Mesenteric fat pad (tissue), 1 donor: ENCODE measurements at places on chromosomes 6 and 20. TPM values are rescaled to one million over a fixed set of nuclear protein-coding genes. Genes with fewer than 3 reads are reported as not detected.

- DNase-seq = no peak
These were observed 483.8 kb downstream of the TFAP2B start for GRCh38 chr6:51302431-51302830.

DNA sequence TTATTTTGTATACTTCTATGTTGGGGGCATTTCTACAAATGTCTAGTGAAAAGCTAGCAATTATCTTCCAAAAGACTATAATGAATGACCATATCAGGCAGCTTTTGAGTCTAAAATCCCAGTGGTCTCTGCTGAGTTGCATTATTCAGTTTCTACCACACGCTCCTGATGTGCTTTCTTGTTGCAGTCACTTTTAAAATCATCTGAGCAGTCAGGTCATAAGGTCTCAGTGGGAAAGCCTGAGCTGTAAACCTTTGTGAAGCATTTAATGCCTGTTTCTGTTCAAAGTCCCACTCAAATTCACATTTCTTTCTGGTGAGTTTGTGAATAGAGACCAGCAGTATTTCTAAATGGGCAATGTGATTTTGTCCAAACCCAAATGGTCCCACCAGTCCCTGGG is 1681.5 kb downstream of the HACE1 start:
- no peak for DNase-seq

- no peak for DNase-seq
These were observed 11.8 kb upstream of the IBTK start for GRCh38 chr6:82259389-82259788.

DNA sequence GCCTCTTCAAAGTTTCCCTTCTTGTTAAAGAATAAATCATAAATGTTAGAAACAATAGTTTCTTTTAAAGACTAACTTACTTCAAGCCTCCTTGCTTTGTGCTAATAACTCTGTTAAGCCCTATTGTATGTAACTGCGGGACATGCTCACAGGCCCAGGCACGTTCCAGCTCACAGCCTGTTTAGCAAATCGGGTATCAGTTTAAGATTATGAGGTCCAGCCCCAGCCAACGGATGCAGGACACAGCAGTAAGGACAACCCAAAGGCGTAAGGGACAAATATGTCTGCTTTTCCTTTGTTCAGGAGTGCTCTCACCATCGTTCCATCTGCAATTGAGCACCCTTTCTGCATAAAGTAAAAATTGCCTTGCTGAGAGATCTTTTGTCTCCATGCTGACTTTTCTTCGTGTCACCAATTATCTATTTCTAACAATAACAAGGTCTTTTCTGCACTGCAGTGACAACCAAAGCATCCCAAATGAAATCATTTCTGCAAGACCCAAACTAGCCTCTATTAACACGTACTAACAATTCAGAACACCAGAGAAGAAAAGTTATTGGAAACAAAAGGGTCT is 1.4 kb downstream of the C6orf52 start:
- no peak for DNase-seq

DNA sequence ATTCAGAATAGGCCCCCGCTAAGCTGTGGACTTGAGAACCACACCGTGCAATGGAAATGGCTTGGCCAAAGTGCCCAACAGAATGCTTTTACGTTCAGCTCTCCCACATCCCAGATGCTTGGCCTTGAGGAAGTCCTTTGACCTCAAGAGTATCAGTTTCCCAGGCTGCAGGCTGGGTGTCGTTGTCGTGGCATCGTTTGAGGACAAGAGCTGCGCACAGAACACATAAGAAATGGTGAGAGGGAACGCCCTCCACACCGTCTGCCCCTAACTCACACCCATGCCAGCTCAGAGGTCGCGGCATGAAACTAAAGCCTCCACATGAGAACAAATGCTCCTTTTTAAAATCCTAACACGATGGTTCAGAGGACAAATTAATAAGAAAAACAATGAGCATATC is 37.0 kb downstream of the NFATC2 start:
- no peak for DNase-seq

- DNase-seq = no peak
These were observed 66.5 kb downstream of the BANF2 start for GRCh38 chr20:17766226-17766625.

DNA sequence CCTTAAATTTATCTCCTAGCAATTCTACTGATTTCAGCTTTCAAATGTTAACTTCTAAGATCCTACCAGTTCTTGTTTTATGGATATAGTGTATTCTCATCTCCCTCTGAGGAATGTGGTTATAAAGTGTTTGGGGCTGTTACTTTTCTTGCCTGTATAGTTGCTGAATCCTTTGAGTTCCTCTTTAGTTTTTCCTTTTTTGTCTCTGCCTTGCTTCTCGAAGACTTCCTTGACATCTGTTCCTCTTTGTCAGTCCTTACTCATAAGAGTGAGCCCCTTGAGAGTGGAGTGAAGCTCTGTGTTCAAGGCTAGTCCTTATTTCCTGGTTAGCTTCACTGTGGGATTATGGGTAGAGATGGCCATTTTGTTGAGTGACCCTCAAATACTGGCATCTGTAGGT is 84.6 kb downstream of the ELOVL4 start:
- no peak for DNase-seq

GRCh38 chr20:49446808-49447207 is 35.7 kb downstream of the KCNB1 start:
- peak; percentile 92 for DNase-seq

TFAP2C gene
- 1.3 TPM for total RNA-seq

GRCh38 chr20:3218307-3218988 is 9.2 kb downstream of the ITPA start:
- DNase-seq = peak; percentile 94

APOM gene
- total RNA-seq = 3.3 TPM

GHRH gene
- not detected for total RNA-seq

DEFB124 gene
- 1.7 TPM for total RNA-seq

- DNase-seq = no peak
These were observed 26.1 kb downstream of the TUBB2B start for GRCh38 chr6:3201388-3201787.

HSPA1L gene
- total RNA-seq = 0.84 TPM

DNA sequence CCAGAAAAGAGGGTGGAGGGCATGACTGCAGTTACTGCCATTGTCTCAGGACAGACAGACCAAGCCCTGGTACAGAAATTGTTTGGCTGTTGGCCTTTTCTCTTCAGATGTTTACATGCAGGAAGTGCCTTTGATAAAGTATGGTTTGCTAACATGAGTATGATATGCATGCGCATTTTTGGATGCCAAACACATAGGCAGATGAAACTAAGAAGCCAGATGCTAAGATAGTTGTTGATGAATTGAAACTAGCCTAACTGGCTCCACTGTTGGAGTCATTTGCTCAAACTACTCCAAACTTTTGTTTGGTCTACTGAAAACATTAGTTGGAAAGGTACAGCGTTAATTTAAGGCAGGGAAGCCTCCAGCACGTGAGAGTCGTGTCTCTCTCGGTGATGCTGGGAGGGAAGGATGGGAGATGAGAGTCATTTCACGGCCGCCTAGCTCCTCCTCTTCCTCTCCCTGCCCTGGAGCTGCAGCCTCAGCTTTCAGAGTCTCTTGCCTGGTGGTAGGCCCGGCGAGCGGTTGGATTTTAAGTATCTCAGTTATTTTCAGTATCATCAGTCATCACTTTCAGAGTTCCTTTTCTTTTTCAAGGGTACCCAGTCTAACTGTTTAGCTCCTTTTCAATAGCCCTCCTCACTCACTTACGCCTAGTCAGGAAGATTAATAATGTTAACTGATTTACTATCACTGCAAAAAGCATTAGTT is 29.7 kb downstream of the RREB1 start:
- no peak for DNase-seq

- no peak for DNase-seq
These were observed 13.2 kb upstream of the RNF8 start for GRCh38 chr6:37340639-37340943.

DNA sequence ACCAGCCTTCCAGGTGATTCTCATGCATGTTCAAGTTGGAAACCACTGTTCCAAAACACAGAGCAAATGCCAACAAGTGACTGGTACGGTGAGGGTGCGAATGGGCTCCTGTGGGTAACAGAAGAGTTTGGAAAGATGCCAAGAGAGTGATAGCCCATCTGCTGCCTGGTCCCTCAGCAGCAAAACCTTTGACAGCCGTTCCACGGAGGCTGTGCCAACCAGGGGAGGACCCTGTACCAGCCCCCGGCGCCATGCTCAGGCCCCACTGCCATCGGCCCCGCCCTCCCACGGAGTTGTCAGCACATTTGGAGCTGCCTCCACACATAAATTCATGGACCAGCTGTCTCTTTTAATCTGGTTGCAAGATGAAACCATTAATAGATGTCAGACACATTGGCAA is 4.4 kb upstream of the PTPRT start:
- no peak for DNase-seq

DNA sequence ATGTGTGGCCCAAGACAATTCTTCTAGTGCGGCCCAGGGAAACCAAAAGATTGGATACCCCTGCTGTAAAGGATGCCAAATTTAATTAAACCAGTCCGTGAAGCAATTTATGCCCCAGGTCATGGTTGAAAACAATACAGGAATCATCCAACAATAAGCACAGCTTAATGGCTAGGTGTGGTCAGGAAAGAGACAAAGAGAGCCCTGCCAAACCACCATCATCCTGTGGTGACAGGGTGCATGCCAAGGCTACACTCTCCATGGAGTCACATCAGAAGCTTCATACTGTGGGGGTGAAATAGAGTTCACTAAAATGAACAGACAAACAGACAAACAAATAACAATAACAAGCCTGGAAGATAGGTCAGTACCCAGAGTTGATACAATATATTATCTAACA is 62.7 kb downstream of the DZANK1 start:
- no peak for DNase-seq

DNA sequence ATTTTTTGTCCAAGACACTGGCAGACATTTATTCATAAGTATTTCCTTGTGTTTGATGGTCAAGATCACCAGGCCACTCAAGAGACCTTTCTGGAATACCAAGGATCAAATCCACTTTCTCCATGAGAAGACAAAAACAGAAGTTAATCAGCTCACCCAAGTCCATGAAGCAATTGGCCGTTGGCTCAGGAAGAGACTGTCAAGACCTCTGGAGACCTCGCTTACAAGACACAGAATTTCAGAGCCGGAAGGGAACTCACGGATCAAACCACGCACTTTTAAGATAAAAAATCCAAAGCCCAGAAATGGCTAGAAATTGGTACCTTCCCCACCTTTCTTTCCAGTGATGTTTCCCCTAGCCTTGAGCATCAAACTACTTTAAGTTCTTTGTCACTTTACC is 3.3 kb downstream of the TRERF1 start:
- no peak for DNase-seq

DNA sequence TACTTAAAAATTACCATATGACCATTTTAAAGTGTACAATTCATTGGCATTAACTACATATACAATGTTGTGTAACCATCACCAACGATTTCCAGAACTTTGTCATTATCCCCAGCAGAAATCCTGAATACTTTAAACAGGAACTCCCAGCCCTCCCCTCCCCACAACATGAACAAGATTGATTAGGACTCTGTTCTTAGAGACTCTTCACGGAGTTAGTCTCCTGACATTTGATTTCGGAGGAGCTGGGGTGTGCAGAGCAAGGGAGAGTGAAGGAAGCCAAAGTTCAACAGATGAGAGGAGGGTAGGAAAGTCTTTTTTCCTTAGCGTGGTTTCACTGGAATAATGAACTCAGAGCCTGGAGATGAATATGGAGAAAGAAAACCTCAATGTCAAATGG is 17.2 kb upstream of the QKI start:
- no peak for DNase-seq

GRCh38 chr6:87822011-87822410 is 120.0 kb upstream of the AKIRIN2 start:
- DNase-seq = no peak

GRCh38 chr6:158905277-158905676 is 86.1 kb upstream of the EZR start:
- DNase-seq = no peak

DNA sequence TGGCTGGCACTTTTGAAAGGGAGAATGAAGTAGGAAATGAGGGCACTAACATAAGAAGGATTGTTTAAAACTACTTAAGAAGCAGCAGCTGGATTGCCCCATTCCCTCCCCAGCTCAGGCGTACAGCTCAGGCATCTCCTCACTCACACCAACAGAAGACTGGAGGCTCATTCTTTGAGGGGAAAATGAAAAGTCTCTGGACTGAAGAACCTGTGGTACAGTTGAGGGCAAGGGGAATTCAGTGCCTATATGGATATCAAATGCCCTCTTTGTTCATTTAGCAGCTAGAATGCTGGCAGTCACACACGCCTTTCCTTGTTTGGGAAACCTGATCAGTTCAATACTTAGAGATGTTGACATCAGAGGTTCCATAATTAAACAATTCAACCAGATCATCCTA is 502.1 kb upstream of the SOX4 start:
- DNase-seq = no peak

DNA sequence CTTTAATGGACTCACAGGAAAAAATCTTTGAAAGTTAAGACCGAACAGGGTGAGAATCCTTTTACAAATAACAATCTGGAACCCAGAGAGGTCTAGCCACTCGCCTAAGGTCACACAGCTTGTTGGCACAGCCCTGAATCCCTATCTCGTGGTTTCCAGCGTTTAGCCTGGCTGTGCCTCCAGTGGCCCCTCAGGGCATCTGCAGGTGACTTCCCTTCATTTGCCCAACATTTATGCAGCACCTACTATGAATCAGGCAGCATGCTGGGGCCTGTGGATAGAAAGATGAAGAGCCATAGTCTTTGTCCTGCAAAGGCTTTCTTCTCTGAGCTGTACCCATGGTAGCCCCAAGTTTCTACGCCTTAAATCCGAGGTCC is 2.6 kb upstream of the NR2E1 start:
- DNase-seq = no peak

SH3BGRL2 gene
- total RNA-seq = 24.1 TPM

- no peak for DNase-seq
These were observed 7.9 kb downstream of the IGF2R start for GRCh38 chr6:159976686-159977254.

GRCh38 chr6:139710556-139710955 is 336.1 kb upstream of the CITED2 start:
- no peak for DNase-seq

GRCh38 chr6:54899986-54900385 is 53.4 kb downstream of the FAM83B start:
- DNase-seq = no peak

PHACTR3 gene
- 1.8 TPM for total RNA-seq
